ENCODE measurements at places on chromosomes 7 and 10.

DNA sequence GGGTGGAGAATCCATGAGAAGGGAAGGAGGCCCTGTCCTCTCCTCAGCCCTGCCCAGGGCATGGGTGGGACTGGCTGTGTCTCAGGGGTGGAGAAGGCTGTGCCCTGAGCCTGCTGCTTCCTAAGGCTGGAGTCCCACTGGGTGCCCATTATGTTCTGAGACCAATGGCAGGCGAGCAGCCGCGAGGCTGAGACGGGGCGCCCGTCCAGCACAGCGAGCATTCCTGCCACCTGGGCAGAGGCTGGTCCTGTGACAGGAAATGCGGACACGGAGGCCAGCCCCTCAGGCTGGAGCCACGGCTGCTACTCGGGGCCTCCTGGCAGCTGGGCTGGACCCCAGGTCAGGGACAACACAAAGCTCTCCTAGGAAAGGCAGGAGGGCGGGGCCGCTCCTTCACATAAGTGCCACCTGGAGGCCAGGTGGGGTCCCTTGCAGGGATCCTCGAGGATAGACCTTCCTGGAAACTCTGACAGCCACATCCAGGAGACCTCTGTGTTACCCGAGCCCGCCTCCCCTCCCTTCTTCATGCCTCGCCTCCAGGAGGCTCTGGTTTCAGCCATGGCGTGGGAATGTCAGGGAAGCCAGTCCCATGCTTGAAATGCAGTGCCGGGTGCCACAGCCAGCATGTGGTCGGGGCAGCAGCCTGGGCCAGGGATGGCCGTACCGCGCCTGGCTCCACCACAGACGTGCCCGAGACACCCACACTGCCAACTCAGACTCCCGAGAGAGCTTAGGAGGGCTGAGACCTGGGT is 173.9 kb downstream of the USP6NL start:
- DNase-seq = no peak

- DNase-seq = no peak
These were observed 2.8 kb downstream of the UPK3B start for GRCh38 chr7:76512941-76513816.

GRCh38 chr10:110820321-110820814 is 51.4 kb upstream of the PDCD4 start:
- DNase-seq = no peak

DNA sequence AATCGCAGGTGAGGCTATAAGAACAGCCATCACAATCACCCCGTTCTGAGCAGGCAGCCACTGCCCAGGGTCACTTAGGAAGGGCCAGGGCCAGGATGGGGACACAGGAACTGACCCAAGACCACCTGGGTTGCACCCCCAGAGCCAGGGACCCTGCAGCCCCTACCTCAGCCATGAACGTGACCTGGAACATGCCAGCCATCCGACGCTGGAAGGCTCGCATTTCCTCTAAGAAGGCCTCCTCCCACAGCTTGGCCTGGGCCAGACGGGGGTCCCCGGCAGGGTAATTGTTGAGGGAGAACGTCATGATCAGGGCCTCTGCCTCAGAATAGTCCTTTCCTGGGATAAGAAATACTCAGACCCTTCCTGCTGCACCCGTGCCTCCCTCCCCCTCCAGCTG is 5.0 kb downstream of the NPC1L1 start:
- no peak for DNase-seq

GRCh38 chr7:28102797-28103196 is 77.8 kb downstream of the JAZF1 start:
- no peak for DNase-seq

- DNase-seq = peak; percentile 21
These were observed 1.2 kb upstream of the SMNDC1 start for GRCh38 chr10:110305767-110306451.

Data from stimulated activated CD4-positive, alpha-beta T cell treated with anti-CD3 and anti-CD28 coated beads, Interleukin-1b, Interleukin-23, amount 100 ng/mL, for 1 hour (primary cell).